ENCODE measurements at places on chromosomes 16 and 17. TPM values are rescaled to one million over a fixed set of nuclear protein-coding genes. Genes with fewer than 3 reads are reported as not detected.

DNA sequence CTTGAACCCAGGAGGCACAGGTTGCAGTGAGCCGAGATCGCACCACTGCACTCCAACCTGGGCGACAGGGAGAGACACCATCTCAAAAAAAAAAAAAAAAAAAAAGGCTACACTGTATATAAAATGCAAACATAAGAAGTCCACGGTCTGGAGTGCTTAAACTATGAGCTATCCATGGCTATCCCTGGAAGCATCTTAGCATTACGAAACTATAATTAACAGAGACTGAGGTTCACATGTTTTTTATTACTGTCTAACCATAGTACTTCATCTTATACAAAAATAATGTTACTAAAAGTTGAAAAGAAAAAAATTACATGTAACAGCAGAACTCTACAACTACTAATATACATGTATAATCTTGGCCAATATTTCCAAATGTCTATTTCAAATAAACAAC, 32.8 kb downstream of the HELZ start:
- DNase-seq: no peak

GRCh38 chr17:68222606-68223005, 25.2 kb upstream of the AMZ2 start:
- no peak for DNase-seq

- no peak for DNase-seq
Measured at GRCh38 chr17:11690681-11691080, 92.4 kb downstream of the DNAH9 start.

- peak; percentile 56 for DNase-seq
Measured at GRCh38 chr16:55569025-55569424, 2.5 kb downstream of the CAPNS2 start.

DNA sequence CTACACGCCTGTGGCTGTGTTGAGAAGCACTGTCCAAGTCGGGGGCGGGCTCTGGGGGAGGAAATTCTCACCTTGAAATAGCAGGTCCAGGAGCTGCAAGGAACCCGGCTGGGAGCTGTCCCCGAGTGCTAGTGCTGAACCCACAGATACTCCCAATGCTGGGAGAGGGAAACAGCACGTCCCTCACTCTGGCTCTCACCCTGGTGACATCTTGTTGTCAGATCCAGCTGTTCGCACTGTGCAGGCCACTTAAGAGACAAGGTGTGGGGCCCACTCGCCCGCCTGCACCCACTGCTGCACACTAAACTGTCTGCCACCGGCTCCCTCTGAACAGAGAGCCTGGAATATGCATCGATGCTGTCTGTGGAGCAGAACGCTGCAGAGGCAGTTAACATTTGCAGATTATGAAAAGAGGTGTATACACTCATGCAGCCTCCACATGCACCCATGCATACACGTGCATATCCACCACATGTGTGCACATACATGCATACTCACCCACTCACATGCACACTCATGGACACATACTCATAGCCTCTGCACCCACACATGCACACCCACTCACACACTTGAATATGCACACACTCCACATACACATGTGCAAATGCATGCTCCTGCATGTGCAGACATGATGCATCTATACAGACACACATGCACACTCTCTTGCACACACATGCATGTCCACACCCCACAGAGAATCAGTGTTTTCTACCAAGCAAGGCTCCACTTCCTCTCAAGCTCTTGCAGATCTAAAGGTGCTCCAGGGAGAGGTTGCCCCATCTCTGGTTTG, 42.0 kb downstream of the MGAT5B start:
- DNase-seq: peak; percentile 11

DNA sequence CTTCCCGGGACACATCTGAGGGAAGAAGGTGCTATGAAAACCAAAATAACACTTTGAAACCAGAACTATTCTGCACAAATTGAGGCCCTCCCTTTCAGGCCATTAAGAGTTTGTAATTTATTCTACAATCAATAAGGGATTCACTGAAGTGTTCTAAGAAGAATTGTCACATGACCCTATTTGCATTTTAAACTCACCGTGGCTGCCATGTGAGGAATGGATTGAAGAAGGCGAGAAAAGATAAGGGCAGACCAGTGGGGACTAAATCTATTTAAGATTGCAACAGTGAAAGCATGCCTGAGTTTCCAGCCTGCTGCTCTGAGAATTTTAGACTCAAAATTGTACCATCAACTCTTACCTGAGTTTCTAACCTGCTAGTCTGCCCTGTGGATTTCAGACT, 408.8 kb upstream of the SALL1 start:
- no peak for DNase-seq

GRCh38 chr16:11624636-11625607, 38.2 kb upstream of the LITAF start:
- no peak for DNase-seq

- no peak for DNase-seq
Measured at GRCh38 chr17:3558603-3559269, 1.1 kb upstream of the TRPV3 start.

The DUSP3 gene
- 74.0 TPM for polyA plus RNA-seq

The RAMP2 gene
- polyA plus RNA-seq: 64.1 TPM

The CLEC18A gene
- 0.46 TPM for polyA plus RNA-seq

The PDE6G gene
- polyA plus RNA-seq: 3.9 TPM

The CMTM4 gene
- polyA plus RNA-seq: 8.8 TPM

The DLX4 gene
- polyA plus RNA-seq: 0.20 TPM

The WFDC1 gene
- 1.8 TPM for polyA plus RNA-seq

Data from forelimb muscle (tissue), 1 donor.